ENCODE measurements at places on chromosomes 3 and 15.

DNA sequence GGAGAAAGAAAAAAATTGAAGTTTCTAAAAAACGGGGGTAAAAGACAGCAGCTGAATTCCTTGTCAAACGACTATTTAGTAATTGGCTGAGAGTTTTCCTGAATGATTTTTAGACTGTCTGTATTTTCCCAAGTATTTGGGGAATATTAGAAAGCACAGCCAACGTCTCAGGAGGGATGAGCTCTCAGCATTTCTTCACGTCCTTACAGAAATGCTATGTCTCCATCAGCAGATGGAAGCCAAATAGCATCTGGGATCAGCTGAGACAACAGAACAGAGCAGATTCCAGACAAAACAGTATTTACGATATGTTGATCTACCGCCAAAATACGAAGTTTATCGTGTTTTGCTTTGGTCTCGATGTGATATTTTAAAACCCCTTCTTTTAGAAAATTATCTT is 5.3 kb upstream of the TMC3 start:
- DNase-seq, result no peak

- peak; percentile 68 for DNase-seq
Measured at GRCh38 chr15:90414408-90415028, 26.5 kb downstream of the IQGAP1 start.

DNA sequence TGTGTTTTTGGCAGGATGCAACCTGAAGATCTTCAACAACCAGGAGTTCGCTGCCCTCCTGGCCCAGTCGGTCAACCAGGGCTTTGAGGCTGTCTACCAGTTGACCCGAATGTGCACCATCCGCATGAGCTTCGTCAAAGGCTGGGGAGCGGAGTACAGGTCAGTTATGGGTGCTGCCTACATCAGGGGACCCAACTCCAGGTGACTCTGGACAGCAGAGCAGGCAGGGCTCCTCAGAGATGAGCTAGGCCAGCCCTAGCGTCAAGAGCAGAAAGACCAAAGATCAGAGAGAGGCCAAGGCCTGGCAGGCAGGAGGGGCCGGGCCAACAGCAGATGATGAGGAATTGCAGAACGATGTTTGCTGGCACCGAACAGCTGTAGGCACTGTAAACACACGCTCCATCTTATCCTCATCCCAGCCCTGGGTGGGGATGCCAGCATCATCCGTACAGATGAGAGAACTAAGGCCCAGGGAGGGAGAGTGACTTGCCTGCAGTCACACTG is 67.1 kb downstream of the AAGAB start:
- no peak for DNase-seq

- no peak for DNase-seq
Measured at GRCh38 chr3:175288621-175289020, 429.5 kb downstream of the NAALADL2 start.

DNA sequence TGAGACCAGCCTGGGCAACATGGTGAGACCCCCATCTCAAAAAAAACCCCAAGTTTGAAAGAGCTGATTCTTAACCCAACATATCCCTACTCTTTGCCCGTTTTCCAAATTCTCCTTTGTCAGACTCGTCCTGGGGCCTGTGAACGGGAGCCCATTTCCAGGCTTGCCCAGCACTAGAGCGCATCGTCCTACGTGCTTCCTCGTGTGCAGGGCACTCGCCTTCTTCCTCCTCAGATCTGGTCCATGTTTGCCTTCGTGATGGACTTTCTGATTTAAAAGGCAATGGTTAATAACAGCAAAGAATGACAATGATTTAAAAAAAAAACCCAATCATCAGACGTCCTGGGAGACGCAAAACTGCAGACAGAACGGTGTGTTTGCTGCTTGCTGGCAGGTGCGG is 10.1 kb downstream of the MELTF start:
- DNase-seq, result no peak

GRCh38 chr3:122257644-122258364 is 67.2 kb upstream of the CSTA start:
- no peak for DNase-seq

DNA sequence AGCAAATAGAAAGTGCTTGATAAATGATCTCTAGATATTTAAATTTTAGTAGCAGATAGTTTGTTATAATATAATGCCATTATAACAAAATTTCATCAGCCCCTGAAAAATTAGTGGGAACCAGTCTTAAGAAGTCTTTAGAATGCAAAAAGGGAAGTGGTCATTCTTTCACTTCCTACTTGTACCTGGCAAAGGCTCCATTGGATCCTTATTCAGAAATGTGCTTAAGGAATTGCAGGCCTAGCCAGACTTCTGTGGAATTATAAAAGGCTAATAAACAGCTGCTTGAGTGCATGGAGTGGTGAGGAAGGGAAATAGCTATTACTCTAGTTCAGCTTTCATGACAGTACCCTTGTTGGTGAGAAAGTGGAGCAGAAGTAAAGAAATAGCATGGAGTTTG is 24.2 kb downstream of the PPM1L start:
- DNase-seq, result no peak

DNA sequence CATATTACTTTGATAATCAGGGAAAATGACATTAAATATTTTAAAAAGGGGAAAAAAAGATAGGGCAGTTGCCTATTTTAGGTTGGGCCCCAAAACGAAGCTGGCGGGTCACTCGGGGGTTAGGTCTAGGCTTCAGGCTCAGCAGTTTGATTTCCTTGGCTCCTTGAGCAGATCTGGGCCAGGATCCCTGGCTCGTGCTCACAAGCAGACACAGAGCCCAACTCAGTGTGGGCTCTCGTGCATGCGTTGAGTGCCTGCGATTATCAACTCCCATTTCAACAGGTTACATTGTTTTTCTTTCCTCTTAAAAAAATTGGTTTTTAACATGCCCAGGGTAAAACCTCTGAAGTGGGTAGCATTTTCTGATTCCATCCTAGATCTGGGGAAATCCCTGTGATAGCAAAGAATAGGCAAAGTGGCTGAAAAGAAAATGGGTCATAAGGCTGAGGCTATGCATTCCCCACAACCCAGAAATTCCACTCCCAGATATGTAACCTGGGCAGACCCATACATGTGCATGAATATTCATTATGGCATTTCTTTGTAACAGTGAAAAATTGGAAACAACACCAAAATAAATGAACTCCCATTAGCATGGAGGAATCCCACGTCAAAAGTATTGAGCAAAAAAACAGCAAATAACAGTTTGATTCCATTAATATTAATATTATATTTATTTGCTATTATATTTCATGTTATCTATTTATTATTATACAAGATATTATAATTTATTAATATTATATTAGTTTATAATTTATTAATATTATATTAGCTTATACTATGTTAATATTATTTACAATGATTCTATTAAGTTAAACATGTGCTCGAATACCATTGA is 27.8 kb downstream of the FAM43A start:
- no peak for DNase-seq

DNA sequence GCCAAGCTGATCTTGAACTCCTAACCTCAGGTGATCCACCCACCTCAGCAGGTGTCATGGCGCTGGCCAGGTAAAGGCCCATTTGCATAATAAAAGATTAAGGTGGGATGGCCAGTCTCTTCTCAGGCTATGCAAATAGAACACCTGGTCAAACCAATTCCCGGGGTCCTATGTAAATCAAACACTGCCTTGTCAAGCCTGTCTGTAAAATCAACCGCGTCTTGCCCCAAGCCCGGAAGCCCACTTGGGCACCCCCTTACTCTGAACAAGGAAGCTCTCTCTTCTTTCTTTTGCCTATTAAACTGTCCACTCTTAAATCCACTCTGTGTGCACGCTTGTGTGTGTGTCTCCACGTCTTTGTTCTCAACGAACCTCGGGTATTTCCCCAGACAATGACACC is 13.0 kb upstream of the POC1A start:
- DNase-seq, result no peak

GRCh38 chr3:100370756-100371155 is 30.1 kb downstream of the TOMM70 start:
- no peak for DNase-seq

DNA sequence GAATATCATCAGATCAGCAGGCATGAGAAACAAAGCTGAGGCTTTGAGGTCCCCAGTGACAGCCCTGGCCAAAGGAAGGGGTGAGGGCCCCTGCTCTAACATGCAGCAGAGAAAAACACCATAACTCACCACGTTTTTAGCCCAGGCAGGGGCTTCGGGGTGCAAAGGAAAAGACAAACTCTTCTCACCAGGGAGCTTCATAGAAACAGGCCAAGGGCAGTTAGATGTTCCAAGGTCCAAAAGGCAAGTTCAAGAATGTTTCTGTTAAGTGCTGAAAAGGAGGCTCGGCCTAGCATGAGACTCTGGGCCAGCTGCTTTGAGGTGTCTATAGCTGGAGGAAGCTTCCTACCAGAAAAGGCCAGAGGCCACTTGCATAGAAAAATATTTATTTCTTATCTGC is 608.4 kb upstream of the CFAP20DC start:
- no peak for DNase-seq

DNA sequence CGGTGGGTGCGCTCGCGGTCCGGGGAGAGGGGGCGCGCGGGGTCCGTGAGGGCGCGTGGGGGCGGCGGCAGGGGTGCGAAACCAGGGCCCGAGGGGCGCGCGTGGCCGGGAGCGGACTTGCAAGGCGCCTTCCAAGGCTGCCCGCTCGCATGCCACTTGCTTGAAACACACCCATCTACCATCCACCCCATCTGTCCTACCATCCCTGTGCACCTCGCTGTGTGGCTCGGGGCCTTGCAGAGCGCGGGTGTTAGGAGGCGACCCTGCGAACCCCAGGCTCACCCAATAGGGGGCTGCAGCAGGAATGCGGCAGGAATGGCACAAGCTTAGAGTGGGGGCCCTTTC is 240 bp downstream of the CFAP100 start:
- no peak for DNase-seq

GRCh38 chr3:107521469-107522059 is 1.2 kb upstream of the BBX start:
- DNase-seq, result no peak

- no peak for DNase-seq
Measured at GRCh38 chr3:70393881-70394612, 81.6 kb upstream of the MDFIC2 start.

DNA sequence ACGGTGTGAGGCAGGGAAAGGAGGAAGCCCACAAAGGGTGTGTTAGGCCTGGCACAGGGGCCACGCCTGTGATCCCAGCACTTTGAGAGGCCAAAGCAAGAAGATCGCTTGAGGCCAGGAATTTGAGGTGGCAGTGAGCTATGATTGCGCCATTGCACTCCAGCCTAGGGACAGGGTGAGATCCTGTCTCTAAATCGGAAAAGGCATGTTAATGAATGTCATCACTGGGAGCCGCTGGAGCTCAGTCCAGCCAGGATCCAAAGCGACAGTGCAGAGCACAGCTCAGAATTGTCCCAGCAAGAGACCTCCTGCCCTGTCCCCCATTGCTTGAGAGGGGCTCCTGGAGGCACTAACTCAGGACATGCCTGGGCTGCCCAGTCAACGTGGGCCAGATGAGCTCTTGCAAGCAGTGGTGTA is 15.0 kb upstream of the FBLN2 start:
- DNase-seq, result no peak

GRCh38 chr3:72288955-72289691 is 504.2 kb upstream of the PROK2 start:
- peak; percentile 34 for DNase-seq

DNA sequence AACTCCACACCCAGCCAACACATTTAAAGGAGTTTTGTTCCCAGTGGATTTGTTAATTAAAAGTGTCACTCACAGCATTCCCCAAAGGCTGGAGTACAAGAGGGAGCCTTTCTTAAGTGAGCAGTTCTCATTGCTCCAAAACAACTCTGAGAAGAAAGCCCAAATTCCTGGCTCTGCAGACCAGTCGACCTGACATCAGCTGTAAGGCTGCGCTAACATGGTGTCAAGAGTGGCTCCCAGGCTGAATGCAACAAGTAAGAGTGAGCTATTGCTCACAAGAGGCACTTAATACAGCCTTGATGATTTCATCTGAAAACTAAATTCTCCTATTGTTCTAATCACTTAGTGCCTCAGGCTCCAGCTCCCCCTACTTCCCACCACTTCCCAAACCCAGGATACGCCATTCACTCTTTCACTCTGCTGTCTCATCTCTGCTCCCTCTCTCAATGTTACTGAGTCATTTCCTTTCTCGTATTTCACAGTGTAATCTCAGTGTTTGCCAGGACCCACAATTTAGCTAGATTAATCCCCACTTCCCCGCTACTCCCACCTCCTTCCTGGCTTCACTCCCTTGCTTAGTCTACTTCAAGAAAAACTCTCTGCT is 81.8 kb downstream of the WWTR1 start:
- DNase-seq, result peak; percentile 95

DNA sequence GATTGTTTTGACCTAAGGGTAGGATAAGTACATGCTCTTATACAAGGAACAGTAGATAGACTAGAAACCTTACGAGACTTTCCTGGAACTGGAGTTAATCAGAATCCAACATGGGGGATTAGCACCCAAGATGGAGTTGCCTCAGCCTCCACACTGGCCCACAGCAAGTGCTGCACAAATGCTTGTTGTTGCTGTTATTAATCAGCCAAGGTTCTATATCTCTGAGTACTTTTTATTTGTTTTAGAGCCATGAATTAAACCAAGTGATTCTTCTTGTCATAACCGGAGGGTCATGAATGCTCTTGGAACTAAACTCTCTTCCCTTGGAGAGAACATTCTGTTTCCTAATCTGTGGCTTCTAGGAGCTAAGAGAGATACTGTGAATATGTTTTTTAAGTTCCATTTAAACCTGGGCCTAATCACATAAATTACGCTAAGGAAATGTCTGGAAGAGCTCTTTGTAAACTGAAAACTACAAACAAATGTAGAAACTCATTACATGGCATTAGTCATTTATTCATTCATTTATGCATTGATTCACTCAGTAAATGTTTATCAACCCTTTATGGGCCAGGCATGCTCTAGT is 5.7 kb upstream of the IL16 start:
- no peak for DNase-seq

GRCh38 chr15:27642981-27643380 is 456.1 kb downstream of the OCA2 start:
- no peak for DNase-seq

DNA sequence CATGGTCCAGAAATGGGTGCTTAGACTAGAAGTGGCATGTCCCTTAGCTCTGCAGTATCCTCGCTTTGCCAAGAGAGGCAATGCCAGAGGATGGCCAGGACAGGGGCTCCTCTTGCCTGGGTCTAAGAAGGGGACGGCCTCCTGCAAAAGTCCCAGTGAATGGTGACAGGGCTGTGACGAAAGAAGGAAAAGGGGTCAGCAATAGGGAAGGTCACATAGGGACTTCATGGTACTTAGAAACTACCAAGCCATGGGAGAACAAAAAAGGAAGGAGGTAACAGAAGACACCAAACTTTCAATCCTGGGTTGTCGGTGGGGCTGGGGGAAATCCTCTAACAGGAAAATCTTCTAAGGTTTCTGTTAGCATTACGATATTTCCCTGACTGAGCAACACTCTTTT is 36.2 kb upstream of the ATOSA start:
- no peak for DNase-seq

- DNase-seq, result no peak
Measured at GRCh38 chr3:163364717-163365116, 1713.6 kb downstream of the SI start.

- DNase-seq, result no peak
Measured at GRCh38 chr15:92906563-92907081, 6.5 kb downstream of the CHD2 start.

Measured in mesendoderm (in vitro differentiated cells).